NCI-H2081 treated with DMSO at 0.1 percent for 48 hours (cell line): ENCODE measurements at places on chromosomes 13 and 19.
A peak's percentile ranks its signal among the peaks of the same experiment; 100 is the strongest.

- DNase-seq = peak; percentile 30
These were observed 915 bp downstream of the SHC2 start for GRCh38 chr19:459724-460511.

DNA sequence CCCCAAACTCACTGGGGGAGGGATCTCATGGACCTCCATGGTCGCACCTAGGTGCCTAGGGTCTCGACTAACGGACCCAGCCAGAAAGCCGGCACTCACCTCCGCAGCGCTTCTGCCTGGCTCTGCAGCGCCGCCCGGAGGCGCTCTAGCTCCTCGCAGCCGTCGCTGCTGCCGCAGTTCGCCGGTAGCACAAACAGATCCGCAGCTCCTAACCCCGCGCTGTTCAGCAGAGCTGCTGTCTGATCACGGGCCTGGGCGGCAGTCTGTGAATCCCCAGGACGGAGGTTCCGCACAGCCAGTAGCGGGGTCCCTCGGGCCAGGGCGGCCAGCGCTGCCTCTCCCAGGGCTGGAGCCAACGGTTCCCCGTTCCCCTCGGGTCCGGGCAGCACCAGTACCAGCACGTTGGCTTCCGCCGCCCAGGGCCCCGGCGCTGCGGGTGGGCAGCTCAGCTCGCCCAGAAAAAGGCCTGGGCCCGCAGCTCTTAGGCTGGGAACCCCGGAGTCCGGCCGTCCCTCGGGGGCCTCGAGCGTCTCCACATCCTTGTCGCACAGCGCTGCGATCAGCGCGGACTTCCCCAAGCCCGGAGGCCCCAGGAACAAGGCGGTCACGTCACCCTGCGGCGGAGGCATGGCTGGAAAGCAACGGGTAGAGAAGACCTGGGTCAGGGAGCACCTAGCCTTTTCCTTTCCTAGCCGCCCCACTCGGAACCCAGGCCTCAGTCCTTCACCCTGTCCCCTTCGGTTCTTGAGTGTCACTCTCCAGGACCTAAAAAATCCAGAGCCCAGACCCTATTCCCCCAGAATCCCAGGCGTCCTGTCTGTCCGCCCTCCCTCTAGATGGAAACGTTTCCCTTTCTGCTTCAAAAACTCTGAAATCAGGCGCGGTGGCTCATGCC is 977 bp downstream of the IRGQ start:
- no peak for DNase-seq

GRCh38 chr13:77740931-77741596 is 43.6 kb downstream of the SLAIN1 start:
- no peak for DNase-seq

- DNase-seq = no peak
These were observed 239.7 kb upstream of the MAB21L1 start for GRCh38 chr13:35716186-35716585.

- no peak for DNase-seq
These were observed 8.8 kb downstream of the CYP4F8 start for GRCh38 chr19:15623711-15624318.

DNA sequence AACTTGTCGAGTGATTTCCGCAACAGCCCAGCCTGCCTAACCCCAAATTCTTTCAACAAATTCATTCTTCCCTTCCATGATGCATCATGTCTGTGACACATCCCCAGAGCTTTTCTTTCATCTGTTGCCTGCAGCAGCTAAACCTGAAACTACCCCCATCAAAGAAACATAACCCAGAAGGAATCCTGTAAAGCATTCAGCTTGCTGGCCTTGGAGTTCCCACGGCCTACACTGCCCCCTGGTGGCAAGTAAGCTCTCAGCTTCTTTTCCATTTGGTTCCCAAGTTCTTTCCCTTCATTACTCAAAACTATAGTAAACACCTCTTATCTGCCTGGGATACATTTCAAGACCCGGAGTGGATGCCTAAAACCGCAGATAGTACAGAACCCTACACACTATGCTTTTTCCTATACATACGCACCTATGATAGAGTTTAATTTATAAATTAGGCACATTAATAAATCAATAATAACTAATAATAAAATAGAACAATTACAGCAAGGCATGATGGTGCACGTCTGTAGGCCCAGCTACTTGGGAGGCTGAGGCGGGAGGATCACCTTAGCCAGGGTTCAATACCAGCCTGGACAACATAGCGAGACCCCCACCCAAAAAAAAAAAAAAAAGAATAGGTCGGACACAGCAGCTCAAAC is 7.4 kb downstream of the ETHE1 start:
- peak; percentile 16 for DNase-seq

DNA sequence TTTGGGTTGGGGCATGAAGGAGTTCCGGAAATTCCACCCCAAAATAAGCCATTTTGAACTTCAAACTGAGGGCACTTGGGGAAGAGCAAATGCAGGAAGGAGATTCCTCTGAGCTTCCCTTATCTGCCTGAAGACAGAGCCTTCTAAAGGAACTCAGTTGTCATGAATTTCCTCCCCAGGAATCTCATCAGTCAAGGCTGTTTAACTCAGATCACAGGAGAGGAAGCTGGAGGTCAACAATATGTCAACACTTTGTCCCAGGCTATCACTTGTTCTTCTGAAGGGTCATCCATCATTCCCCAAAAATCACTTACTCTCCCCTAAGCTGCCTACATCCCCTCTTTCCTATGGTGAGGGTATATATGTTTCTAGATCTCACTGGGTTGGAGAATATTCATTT is 26.0 kb upstream of the CHST8 start:
- no peak for DNase-seq

DNA sequence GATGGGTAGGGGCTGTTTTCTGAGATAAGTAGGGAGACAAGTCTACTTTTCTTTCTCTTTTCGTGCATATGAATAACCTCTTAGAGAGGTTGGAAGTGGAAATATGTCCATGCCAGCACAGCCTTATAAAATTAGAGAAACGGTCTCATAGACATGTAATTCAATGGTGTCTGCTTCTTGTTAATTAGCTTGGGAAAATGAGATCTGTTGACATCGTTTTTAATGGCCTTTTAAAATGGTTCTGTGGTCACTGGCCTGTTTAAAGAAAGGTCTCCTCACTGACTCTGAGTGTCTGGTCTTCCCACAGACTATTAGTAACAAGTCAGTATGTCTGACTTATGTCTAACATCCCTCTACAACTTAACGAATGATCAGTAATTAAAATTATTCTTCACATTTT is 487.1 kb downstream of the SLITRK6 start:
- DNase-seq = no peak

GRCh38 chr19:15091918-15092753 is 10.1 kb downstream of the OR1I1 start:
- peak; percentile 12 for DNase-seq

DNA sequence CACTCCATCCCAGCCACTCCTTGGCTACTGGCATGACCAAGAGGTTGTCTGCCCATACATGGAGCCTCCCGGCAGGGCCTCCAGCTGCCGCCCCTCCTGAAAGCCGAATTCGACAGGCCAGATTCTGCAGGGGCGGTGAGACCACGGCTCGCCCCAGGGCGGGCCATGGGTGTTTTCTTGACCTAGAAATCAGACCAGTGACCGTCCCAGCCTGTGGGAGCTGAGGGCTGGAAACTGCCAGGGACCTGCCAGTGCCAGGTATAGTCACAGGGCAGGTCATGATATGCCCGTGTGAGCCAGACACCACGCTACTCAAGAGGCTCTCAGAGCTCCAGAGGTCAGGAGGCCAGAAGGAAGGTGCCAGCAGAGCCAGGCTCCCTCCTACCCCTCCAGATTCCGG is 16.8 kb downstream of the DAPK3 start:
- no peak for DNase-seq

DNA sequence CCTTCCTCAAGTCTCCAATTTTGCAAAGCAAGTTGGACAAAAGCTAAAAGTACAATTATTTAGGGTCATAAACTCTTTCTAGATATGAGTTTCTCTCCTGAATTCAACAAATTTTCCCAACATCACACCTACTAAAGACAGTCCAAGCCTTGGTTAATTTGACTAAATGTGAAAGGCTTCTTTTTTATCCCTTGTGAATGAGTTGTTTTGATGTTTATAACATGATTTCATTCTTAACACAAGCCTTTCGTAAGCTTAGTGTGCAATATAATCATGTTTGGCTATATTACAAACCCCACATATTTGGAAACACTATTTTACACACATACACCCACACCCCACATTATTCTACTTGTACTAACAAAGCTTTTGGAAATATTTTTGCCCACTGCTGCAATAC is 57.3 kb downstream of the ZC3H13 start:
- no peak for DNase-seq

DNA sequence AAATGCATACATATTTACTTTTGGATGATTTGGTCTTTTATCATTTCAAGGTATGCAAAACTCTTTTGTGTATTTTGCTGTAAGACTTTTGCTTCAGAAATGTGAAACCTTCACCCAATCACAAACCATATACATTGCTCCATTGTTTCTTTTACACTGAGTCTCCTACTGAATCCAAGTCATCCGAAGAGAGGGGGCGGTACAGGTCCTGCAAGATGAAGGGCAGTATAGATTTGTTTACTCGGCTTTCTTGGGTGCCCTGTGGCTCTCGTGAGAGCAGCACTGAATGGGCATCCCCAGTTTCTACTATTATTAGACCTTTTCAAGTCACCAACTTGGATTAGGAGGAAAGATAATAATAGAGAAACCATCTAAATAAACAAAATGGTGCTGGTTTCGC is 280.6 kb downstream of the DCLK1 start:
- no peak for DNase-seq

GRCh38 chr13:35672611-35673010 is 196.1 kb upstream of the MAB21L1 start:
- DNase-seq = no peak

GRCh38 chr13:40994581-40995230 is 24.4 kb downstream of the ELF1 start:
- DNase-seq = no peak

- DNase-seq = no peak
These were observed 4.4 kb downstream of the FTL start for GRCh38 chr19:48969276-48970138.

DNA sequence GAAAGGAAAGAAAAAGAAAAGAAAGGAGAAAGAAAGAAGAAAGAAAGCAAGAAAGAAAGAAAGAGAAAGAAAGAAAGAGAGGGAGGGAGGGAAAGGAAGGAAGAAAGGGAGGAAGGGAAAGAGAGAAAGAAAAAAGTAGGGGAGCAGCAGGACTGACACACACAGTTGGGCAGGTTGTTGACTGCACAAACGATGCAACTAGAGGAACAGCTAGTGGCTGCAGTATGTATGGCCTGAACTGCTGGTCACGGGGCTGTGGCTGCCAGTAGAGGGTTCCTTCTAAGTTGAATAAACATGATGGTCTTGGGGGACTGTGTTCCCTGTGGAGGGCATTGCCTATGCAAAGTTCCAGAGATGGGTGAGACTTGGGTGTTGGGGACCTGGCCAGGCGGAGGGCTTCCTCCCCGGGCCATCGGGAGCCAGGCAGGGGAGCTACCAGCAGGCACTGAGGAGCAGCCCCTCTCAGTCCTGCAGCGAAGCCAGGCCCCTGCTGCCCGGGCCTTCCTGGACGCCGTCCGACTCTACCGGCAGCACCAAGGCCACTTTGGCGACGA is 16.7 kb upstream of the COLGALT1 start:
- DNase-seq = no peak

GRCh38 chr19:14768001-14768400 is 10.4 kb downstream of the ADGRE2 start:
- DNase-seq = no peak

GRCh38 chr13:110524541-110525257 is 36.8 kb downstream of the RAB20 start:
- peak; percentile 39 for DNase-seq

- no peak for DNase-seq
These were observed 169.0 kb upstream of the UFM1 start for GRCh38 chr13:38180670-38181069.

DNA sequence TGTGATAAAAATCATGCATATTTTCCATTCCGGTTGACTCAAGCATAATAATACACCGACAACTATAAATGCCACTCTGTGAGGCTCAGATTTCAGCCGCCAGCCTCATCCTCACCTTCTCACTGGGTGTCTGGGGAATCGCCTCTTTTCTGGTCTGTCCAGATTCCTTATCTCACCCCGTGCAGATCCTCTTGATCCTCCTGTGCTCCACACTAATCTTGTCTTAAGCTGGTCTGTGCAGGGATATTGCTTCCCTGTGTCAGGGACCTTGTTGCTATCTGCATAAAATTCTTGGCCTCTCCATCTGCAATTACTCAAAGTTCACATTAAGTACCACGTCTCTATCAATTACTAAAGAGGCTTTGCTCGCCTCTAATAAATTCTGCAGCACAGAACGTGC is 116.6 kb upstream of the SPACA7 start:
- no peak for DNase-seq

DNA sequence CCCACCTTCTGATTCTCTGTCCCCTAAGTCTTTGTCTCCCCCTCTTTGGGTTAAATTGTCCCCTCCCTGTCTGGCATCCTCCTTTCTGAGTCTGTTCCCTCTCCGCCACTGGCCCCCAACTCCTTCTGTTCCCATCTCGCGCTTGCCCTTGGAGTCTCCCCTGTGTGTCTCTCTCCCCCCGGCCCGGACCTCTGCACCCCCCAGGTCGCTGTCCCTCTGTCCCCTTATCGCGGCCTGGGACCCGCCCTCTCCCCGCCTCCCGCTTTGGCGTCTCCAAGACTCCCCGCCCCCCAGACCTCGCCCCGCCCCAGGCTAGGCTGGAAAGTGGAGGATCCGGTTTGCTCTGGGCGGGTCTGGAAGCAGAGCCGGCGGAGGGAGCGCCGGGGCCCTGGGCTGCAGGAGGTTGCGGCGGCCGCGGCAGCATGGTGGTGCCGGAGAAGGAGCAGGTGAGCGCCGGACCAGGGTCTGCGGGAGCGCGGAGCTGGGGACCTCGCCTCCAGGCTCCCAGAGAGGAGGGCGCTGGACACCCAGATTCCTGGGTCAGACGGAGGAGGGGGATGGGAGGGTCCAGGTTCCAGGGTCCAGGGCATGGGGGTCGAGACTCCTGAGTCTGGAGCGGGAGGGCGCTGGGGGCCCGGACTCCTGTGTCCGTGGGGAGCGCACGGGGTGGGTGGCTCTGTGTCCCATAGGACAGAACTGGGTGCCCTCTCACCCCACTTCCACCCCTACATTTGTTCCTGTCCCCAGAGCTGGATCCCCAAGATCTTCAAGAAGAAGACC is at the start of gene TRPM4:
TSS of gene TRPM4 (plus strand) at position 348 of the 780 bp plus-strand sequence. CDS start at position 423, 75 bp downstream.
- DNase-seq = no peak

- DNase-seq = no peak
These were observed 288.0 kb upstream of the SLC10A2 start for GRCh38 chr13:103354171-103354570.

GRCh38 chr19:9971166-9971897 is 35.0 kb upstream of the OLFM2 start:
- DNase-seq = no peak
